ENCODE measurements at places on chromosomes 2 and 18.

DNA sequence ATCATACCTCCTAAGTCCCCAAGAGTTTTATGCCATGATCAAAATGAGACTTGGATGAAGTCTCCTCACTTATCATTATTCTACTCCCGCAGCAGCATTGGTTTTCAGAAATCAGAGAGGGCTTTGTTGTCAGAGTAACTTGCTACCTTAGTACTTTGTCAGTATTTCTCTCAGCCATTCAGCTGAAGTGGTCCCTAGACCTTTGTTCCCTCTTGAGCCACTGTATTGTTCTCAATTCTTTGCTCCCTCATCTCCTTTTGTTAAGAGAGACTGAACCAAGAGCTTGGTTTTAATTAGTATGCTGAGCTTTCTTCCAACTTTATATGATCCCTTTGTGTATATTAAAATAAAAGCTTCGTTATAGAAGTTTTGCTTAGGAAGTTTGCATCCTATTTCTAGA, 133.4 kb downstream of the DOCK10 start:
- no peak for DNase-seq

GRCh38 chr2:151258121-151258520, 3.5 kb downstream of the RBM43 start:
- DNase-seq = no peak

DNA sequence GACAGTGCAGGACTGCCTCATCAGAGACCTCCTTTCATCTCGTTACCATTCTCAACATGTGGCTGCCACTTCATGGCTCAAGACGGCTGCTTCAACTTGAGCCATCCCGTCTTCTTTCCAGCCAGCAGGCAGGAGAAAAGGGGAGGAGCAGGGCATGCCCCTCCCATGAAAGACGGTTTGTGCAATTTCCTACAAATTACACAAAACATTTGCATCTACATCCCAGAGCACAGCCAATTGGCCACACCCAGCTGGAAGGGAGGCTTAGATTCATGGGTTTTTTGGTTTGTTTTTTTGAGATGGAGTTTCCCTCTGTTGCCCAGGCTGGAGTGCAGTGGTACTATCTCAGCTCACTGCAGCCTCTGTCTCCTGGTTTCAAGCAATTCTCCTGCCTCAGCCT, 11.8 kb downstream of the UCN start:
- DNase-seq = no peak

DNA sequence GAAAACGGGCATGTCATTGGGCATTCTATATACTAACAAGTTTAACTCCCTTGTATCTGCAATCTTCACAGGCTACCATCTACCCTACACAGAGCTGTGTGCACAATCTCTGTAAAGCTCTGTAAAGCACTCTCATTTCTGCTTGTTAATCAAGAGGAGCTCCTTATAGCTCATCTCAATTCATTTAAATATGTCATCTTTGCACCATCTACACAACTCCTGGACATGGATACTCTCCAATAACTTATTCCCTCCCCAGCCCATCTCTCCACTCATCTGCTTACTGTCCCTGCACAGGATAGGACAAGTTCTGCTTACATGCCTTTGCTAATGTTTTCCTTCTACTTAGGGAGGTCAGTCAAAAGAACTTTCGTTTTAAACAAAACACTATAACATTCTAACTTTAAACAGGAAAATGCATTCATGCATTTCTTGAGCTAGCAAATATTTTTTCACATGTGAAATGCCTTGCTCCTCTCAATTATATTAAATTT, 61.4 kb downstream of the DPP4 start:
- DNase-seq = no peak

GRCh38 chr2:74502147-74502719, 2.8 kb upstream of the LBX2 start:
- peak; percentile 45 for DNase-seq

- no peak for DNase-seq
Observed at GRCh38 chr2:28982381-28982950, 1.4 kb downstream of the TOGARAM2 start.

DNA sequence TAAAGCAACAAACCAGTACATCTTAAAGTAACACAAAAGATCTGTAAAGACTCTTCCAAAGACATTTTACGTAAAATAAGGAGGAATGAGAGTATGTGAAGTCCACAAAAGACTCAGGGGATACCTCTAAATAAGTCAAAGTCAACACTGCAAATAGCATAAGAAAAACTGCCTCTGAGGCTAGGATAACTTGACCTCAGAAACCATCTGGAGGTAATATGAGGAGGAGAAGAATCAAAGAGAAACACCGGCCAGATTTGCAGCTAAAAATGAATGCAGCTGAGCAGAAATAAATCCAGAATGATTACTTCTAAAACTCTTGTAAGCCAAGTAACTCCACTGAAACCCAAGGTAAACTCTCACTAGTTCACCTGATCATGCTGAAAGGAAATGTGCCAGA, 52.2 kb upstream of the ERMN start:
- DNase-seq = peak; percentile 1

DNA sequence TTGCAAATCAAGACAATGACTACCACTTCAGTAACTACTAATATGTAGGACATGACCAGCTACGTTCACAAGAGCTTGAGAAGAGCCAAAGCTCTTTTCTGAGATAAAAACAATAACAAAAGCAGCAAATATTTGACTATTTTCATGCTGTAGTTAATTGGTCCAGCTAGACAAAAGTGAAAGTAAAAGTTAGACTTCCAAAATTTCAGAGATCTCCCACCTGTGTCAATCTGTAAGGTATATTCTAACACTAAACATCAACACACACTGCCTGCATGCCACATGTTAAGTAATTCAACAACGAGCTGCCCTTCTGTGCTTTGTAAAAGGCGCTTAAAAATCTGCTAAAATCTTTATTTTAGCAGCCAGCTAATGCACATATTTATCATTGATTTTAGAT, 185.9 kb downstream of the SLC39A10 start:
- no peak for DNase-seq

DNA sequence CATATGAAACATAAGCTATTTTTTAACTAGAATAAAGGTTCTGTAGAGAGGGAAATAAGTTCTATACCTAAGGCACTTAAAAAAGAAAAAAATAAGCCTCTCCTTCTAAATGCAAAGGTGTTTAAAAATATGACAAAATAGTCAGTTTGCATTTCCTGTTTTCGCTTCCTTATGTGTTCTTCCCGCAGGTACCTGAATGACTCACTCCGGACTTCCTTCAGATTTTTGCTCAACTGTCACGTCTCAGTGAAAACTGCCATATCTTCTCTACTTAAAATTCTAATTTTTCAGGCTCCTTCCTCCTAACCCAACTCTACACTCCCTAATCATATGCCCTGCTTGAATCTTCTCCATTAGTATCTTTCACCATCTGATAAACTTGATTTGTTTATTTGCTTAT, 1333.1 kb downstream of the LRP1B start:
- DNase-seq = no peak

DNA sequence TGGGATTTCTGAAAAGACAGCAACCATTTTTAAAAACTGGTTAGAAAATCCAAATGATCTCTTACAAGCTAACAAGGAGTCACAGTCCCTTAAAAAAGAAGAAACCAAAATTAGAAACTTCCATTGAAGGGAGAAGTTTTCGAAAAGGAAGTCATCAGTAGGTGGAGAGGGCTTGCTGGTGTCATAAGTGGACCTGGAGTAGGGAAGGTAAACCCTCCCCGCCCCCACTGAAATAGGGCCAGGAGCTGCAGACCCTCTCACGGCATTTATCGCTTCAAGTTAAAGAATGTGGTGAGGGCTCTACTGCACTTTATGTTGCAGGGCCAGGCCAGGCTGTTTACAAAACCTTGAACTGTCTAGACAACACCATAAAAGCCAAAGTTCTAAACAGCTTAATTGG, 2.9 kb downstream of the HOXD11 start:
- no peak for DNase-seq

- DNase-seq = peak; percentile 58
Observed at GRCh38 chr18:24837066-24837465, 376.6 kb downstream of the HRH4 start.

GRCh38 chr2:181241366-181241765, 215.8 kb upstream of the ITGA4 start:
- DNase-seq = no peak

DNA sequence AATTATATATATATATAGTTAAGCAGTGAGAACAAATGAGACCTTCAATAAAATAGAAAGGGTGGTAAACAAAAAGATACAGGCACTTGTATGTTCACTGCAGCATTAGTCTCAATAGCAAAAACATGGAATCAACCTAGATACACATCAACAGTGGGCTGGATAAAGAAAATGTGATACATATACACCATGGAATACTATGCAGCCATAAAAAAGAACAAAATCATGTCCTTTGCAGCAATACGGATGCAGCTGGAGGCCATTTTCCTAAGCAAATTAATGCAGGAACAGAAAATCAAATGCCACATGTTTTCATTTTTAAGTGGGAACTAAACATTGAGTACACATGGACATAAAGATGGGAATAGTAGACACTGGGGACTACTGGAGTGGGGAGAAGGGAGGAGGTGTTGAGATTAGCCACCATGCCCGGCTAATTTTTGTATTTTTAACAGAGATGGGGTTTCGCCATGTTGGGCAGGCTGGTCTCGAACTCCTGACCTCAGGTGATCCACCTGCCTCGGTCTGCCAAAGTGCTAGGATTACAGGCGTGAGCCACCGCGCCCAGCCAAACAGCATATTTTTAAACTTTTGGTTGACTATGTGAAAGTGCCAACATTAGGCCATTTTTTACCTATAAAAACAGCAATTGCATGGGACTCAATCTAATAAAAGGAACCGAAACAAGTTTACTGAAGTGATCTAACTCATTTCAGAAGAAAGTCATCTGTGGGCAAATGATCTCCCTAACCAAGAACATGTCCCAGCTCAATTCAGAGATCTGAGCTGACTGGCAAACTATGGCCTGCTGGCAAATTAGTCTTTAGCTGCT, 23.7 kb downstream of the ICA1L start:
- no peak for DNase-seq

DNA sequence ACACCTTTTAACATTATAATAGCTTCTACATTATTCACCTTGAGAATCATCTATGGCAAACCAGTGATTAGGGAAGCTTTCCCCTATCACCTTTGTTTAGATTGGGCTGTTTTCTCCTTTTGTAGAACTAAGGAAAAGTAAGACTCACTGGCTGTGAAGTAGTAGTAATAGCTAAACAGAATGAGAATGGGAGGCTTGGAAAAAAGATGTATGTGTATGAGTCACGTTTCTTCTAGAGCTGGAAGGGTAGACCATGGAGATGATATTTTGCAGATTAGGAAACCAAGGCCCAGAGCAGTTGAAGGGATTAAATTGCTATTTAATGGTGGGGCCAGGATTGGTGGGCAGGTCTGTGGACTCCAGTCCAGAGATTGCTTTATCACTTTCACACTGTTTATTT, 214.5 kb downstream of the MCFD2 start:
- DNase-seq = no peak

- DNase-seq = no peak
Observed at GRCh38 chr2:160651416-160652200, 158.0 kb upstream of the RBMS1 start.

DNA sequence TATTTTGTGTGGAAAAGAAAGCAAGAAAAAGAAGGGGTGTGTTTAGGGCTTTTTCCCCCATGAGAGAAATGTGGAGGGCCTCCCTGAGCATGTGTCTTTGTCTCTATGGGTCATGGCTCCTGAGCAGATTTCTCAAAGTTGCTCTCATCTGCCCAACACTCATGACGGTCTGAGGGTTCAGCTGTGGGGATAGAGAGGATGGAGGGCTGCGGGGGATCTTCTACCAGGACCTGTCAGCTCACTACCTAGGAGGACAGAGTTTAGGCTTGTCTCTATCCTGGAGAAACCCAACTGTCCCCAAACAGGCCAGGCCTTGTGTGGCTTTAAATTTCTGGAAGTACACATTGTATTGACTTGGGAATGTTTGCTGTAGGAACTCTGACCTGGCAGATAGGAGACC, 342.2 kb downstream of the MYCN start:
- DNase-seq = no peak

DNA sequence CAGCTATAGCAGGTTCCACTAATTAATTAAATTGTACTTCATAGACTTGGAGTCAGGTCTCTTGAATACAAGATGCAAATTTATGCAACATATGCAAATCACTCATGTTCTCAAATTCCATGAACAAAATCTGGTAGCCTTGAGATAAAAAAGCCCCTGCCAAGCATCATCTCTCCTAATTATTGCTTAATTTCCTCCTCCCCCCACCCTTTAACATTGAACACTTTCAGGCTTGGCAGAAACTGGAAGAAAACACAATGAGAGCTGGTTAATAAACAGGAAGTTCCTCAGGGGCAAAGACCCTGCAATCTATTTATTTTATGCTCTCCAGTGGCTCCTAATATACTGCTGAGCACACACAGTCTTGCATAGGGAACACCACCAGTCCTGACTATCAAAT, 35.6 kb upstream of the ACVR1 start:
- no peak for DNase-seq

DNA sequence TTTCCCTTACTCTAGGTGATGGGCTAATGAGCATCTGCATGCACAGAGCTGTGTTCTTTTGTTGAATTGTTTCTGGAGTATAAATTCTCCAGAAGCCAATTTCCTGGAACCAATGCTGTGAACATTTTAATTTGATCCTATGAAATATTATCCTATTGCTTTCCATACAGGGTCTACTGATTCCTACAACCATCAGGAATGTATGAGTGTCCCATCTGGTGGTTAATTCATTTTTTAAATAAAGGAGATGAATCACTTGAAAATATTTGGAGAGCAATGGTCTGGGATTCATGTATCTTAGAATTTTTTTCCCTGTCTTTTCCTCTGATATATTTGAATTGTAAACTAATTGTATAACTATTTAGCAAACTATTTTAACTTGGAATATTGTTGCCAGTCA, 14.0 kb downstream of the KIF5C start:
- DNase-seq = no peak

DNA sequence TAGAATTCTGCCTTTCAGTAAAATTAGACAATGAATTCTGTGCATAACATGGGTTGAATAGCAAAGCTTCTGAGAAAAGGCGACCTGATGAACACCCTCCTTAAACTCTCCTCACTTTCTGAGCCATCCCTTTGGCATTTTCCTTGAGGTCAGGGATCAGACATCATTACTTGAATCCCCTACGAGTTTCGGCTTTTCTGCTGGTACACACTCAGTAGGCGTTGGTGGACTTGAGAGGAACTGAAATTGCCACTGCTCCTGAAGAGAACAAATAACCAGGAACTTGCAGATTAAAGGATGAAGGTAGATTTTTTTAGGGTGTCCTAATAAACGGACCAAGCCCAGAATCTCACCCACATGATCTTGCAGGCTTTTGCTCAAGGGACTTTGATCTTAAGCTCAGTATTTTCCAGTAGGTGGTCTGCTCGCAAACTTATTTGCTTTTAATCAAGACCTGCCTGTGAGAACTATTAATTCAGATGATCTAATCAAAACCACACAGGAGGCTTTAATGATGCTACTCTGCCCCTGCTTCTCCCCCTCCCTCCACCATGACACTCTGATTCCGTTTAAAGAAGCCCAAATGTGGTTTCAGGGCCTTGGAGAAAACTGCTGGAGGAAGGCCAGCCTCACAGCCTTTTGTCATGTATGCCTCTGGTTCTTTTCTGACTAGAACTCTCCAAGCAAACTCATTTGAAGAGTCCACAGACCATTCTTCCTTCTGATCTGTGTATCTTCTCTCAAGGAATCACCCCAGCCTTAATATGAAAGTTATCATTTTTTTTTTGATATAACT, 124.9 kb downstream of the PRKCE start:
- no peak for DNase-seq

Measured in kidney (tissue), 22 donors.